ENCODE measurements at places on chromosomes 1 and 21.
A peak's percentile ranks its signal among the peaks of the same experiment; 100 is the strongest.

DNA sequence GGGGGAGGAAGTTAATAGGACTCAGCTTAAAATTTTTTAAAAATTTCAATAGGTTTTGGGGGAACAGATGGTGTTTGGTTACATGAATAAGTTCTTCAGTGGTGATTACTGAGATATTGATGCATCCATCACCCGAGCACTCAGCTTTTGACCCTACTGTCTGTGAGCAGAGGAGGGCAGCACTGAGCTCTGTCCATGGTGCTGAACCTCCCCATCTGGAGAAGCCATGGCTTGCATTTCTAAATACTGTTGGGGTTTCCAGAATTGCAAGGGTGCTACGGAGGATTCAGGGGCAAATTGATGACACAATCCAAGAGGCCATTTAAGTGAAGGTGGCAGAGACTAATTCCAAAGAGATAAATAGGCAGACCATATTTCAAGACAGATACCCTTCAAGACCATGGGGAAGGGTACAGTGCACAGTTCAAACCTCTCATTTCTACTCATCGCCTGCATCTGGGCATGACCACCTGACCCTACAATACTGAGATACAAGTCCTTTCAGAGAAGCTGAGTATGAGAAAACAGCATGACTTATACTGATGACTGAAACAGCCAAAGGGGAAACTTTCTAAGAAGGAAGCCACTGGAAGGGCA lies 17.2 kb downstream of the SYT2 start:
- DNase-seq: peak; percentile 59

DNA sequence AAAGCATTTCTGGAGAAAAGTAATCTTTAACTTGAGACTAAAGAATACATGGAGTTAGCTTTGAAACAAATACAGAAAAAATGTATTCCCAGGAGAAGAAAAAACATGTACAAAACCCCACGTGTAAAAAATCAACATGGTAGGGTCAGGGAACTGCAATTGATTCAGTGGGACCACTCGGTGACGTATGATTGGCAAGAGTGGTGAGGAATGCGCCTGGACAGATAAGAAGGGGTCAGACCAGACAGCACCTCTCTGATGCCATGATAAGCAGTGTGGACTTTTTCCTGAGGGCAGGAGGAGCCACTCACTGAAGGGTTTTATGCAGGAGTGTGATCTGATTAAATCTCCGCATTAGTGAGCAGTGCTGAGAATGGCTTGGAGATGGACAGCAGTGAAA lies 142.5 kb downstream of the DAB1 start:
- no peak for DNase-seq

DNA sequence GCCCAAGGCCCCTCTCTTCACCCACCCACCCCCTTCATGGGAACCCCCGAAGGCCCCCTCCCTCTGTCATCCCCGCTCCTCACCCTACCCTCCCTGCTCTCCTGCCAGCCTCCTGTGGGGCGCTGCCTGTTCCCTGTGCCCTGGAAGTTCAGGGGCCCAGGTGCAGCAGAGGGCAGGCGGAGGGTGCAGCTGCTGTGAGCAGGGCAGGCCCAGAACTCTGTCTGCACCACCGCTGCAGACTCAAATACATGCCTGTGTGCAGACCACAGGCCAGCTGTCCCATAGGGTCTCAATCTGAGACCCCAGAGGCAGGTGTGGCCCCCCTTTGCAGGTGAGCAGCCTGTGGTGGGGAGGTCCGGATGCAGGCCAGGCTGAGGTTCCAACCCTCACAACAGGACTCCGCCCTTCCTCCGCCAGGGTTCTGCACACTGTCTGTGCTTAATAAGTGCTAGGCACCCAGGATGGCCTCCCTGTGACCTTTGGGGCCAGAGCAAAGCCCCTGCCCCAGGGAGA lies 62.5 kb downstream of the WNT9A start:
- peak; percentile 51 for DNase-seq

DNA sequence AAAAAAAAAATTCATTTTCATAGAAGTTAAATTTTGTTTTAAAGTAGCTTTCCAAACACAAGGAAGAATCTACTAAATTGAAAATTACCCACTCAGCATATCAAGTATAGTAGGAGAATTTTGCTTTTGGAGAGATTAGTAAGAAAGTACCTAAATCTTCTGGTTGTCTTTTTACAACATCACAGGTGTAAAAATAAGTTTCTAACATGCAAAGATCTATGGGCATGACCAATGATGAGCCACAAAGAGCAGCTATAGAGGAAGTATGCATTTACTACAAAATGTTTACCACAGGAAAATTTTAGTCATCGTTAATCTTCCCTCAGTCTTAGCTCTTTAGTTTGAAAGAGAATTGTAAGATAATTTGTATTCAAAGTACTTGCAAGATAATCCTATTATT lies 28.1 kb downstream of the ANGPTL3 start:
- DNase-seq: no peak

DNA sequence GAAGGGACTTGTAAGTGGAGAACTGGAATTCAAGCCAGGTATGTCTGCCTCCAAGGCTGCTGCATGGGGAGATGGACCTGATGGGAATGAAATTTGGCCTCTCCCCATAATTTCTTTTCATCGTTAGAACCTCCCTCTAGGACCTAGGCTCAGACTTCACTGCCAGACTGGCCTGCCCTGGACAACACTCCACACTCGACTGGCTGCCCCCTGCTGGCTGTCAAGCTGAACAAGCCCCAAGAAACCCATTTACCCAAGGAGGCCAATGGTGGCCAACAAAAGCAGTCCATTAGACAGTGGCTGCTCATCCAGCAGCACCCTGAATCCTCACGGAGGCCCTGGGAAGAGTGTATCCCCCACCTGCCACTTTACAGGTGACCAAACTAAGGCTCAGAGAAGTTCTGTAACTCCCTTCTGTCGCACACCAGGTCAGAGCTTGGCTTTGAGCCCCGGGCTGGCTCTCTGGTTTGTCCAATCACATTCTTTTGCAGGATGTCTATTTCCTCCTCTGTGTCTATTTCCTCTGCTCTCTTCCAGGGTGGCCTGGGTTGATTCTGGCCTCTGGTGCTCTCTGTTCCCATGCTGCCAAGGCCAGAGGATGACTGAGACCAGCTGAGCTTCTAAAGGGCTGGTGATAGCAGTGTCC lies 3.8 kb downstream of the RNF186 start:
- DNase-seq: peak; percentile 19

DNA sequence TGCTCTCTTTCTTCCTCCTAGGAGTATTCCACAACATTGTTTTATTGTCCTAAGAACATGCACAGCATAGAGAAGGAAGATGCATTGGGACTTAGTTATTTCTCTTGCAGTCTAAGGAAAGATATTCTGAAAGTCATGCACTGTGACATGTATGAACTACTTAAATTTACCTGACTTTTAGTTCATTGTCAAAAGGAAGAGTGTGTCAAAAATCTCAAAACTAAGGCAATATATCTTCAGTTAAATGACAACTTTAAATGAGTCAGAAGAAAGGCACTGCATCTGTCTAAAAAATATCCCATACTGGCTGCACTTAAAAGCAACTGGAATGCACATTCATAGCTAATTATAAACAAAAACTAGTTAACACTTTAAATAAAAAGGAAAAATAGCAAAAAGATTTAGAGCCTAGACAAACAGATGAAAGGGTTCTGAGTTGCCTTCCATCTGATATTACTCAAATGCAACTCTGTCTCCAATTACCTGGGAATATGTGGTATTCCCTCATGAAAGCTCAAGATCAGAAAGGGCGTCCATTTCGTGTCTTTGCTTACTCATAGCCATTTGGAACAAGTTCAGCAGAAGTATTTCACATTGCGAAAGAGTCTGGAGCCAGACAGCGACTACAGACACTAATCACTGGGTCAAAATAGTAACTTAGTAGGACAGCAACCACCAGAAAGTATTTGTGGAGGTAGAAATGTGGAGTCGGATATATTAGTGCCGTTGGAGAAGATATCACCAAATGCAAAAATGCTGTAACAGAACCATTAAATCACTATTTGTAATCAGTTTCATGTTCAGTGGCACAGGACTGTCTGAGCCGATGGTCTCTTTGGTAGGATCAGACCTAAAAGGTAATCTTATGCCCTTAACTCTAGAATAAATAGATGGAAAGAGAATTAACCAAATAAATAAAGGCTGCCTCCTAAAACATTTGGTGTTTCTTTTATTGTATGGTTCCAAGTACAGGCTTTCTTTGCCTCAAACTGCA lies 225.7 kb downstream of the GREM2 start:
- DNase-seq: no peak
